Trophoblast cell (in vitro differentiated cells and primary cell): ENCODE measurements at places on chromosomes 7 and 10.

- DNase-seq = no peak
Measured at GRCh38 chr7:3094701-3095445, 51.2 kb upstream of the CARD11 start.

DNA sequence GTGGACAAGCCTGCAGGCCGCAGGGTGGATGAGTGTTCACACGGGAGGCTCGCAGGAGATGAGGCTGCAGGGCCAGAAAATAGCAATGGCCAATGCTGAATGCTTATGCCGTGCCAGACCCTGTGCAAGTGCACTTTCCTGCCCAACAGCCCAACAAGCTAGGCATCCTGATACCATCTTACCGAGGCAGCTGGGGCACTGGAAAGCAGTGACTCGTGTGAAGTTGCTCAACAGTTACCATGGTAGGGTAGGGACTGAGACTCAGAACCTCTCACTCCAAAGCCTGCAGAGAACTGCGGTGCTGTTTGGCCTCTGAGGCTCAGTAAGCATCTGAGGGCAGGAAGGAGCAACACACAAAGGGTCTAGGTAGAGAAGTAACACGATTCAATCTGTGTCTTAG, 43.7 kb downstream of the JAZF1 start:
- DNase-seq = no peak

DNA sequence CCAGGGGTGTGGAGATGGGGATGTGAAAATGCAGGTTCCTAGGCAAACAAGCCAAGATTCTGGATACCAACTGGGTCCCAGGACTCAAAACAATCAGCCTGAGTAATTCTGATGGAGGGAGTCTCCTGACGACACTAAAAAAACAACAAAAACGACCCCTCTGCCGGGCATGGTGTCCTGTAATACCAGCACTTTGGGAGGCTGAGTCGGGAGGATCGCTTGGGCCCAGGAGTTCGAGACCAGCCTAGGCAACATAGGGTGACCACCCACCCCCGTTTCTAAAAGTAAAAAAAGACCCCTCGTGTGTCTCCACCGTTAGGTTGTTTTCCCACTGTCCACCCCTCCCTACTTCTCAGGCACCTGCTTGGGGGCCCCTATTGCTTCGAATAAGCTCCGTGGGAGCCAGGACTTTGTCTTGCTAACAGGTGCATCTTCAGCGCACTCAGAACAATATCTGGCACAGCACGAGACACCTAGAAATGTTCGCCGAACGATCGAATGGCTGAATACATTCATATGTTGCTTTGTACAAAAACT, 743 bp upstream of the NRF1 start:
- no peak for DNase-seq

GRCh38 chr10:26739071-26739631, 41.6 kb downstream of the PDSS1 start:
- no peak for DNase-seq

- peak; percentile 9 for DNase-seq
Measured at GRCh38 chr10:88500656-88501055, 82.5 kb downstream of the RNLS start.

- DNase-seq = no peak
Measured at GRCh38 chr7:65509368-65510186, 135.9 kb downstream of the ZNF92 start.

- DNase-seq = no peak
Measured at GRCh38 chr7:90931986-90932916, 332.0 kb upstream of the FZD1 start.

DNA sequence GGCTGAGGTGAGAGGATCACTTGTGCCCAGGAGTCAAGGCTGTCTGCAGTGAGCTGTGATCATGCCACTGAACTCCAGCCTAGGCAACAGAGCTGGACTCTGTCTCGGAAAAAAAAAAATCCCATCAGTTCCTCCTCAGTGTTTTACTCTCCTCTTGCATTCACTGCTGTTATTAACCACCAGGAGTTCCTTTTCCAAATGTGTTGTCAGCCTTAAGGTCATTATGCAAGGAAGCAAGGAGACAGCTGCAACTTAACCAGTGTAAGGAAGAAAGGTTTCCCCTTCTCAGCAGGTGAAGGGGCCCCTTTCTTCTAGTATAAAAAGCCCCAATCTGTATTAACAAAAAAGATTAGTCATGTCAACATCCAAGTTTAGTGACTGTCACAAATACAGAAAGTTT, 86.6 kb upstream of the LEP start:
- no peak for DNase-seq

GRCh38 chr7:76354981-76355730, 3.6 kb downstream of the YWHAG start:
- DNase-seq = no peak

- DNase-seq = no peak
Measured at GRCh38 chr10:123897146-123897545, 5.5 kb upstream of the CPXM2 start.

- DNase-seq = no peak
Measured at GRCh38 chr7:36185756-36186155, 32.7 kb downstream of the EEPD1 start.

GRCh38 chr10:63208986-63209385, 75.9 kb downstream of the NRBF2 start:
- no peak for DNase-seq

- no peak for DNase-seq
Measured at GRCh38 chr7:157889480-157889879, 552.7 kb downstream of the DNAJB6 start.

- no peak for DNase-seq
Measured at GRCh38 chr7:87226495-87226894, 7.0 kb upstream of the TMEM243 start.

DNA sequence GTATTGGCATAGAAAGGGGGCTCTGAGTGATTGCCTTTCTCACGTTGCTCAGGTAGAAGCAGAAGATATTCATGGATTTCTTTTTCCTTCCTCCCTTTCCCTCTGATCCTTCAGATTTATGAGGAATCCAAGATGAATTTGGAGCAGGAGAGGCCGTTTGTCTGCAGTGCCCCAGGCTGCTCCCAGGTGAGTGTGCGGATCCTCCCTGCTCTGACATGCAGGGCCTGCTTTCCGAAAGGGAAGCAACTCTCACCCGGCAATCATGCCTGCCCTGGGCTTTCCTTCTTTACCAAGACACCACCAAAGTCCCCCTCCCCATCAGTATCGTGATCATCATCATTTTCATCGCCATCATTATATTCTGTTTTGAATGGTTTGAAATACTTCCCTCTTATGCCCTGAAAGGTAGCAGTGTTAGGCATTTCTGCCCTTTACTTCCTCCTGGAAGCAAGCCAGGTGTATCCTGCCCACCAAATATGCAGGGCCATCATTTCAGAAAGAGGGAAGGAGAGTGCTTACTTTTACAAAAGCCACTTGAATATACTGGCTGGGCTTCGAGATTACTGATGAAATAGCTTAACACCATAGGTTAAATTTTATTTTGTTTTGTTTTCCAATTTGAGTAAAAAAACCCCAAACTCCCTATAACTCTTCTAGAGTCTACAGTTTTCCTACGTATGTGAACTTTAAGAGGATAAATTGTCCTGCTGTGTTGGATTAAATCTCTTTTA, 75.9 kb downstream of the CREB5 start:
- DNase-seq = no peak

GRCh38 chr7:116177009-116177408, 33.3 kb upstream of the TES start:
- DNase-seq = peak; percentile 94

- DNase-seq = no peak
Measured at GRCh38 chr10:100912013-100912604, 654 bp upstream of the SLF2 start.

DNA sequence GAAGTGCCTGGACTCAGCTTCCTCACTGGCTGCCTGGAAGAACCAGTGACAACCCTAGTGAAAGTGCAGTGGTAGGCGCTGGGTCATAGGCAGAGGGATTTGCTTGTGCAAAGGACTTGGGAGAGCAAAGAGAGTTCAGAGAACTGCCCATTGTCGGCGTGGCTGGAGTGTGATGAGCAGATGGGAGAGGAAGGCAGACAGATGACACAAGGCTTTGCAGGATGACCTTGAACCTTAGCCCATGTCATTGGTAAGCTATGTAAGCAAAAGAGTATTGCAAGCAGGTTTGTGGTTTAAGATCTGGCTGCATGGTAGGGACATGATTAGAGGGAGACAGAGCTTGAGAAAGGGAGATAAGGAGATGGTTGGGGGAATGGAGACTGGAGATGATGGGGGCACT, 35.3 kb upstream of the NOBOX start:
- DNase-seq = no peak

GRCh38 chr7:155992538-155992937, 180.3 kb upstream of the SHH start:
- DNase-seq = no peak

- DNase-seq = no peak
Measured at GRCh38 chr7:981793-982510, 1.0 kb upstream of the CYP2W1 start.

DNA sequence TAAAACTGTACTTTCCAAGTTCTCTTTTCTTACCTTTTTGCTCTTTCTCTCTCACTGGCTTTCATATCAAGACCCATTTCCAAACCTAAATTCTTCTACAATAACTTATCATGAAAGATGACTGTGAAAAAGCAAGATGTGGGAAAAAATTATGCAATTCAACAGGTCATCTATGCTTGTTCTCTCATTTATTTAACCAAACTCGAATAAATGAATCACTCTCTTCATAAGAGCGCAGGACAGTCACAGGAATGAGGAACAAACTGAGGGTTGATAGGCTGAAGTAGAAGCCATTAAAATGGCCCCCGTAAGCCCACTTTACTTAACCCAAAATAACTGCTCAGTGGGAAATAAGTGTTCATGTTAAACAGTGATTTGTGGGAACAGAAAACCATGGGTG, 1289.7 kb upstream of the SORCS1 start:
- DNase-seq = no peak

- no peak for DNase-seq
Measured at GRCh38 chr10:86659161-86659691, 4.9 kb downstream of the OPN4 start.

DNA sequence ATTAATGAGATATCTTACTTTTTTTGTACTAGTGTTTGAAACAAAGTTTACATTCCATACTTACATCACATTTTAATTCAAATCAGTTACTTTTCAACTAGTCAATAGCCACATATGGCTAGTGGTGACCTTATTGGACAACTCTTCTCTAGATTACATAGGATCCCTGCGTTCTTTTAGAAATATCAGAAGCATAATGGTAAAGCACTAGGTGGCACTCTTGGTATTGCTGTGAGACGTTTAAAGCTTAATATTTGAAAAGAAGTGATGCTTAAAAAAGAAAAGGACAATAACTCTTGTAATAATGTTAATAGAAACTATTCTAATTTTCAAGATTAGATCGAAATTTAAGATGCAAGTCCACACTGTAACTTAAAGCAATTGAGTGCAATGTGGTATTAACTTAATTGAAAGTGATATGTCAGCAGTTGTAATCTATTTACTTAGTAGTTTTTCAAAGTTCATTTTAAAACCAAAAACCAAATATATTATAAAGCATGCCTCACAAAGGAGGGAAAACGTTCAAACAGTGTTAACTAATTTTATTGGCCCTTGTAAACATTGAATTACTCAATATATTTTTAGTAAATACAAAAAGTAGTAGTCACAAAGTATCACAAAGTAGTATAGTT, 339.1 kb downstream of the ATRNL1 start:
- DNase-seq = no peak

DNA sequence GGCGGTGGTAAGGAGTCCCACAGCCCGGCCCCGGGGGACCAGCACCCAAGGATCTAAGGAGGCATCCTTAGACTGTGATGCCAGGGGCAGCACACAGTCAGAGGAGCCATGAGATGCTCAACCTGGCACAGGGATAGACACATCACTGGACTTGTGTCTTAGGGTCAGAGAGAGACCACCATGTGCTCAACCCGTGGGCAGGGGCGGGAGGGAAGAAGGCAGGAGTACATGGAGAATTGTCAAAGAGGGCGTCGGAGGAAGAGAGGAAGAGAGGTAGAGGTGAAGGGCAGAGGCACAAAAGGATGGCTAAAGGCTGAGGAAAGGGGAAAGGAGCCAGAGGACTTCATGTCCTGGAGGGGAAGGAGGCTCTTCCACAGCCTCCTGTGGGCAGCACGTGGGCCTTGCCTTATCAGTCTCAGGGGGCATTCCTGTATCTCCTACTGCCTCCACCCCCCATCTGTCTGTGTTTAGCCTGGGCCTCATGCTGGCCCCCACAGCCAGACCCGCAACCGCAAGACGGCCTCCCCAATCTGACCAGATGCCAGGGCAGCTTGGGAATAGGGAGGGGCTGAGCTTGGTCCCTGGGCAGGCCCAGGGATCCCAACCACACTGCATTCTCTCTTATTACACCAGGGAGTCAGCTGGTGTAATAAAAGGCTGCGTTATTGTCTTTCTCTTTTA, 2.2 kb downstream of the ADCY1 start:
- no peak for DNase-seq

DNA sequence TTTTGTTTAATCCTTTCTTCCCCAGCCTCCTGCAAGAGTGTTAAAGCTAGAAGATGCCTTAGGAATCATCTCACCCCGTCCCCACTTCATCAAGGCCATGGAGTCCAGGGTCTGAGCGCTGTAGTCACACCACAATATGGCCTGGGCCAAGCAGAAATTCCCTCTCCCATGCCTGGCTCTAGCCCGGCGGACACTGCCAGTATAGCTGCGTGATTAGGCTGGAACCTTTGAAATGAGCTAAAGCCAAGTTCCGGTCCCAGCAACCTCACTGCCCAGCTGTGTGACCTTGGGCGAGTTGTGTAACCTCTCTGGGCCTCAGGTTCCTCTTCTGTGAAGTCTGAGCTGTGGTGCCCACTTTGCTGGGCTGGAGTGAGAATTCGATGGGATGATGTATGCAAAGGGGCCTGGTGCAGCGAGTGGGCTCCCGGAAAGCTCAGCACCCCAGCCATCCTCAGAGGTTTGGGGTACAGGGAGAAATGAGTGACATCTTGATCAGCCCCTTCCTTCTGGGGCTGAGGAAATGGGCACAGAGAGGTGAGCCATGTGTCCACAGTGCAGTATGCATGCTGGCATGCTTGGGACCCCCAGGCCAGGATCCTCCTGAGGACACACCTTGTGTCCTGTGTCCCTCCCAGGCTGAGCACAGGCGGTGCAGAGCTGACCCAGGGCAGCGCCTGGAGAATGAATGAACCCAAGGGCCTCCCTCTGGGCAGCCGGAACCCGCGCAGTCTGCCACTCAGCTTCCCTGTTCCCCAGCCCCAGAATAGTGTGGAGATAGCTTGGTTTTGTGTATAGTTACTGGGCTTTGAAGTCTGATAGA, 118.6 kb downstream of the ZMIZ1 start:
- DNase-seq = no peak

- peak; percentile 26 for DNase-seq
Measured at GRCh38 chr7:22350466-22351328, 6.3 kb downstream of the RAPGEF5 start.

GRCh38 chr7:158563911-158564662, 23.5 kb downstream of the PTPRN2 start:
- no peak for DNase-seq

- no peak for DNase-seq
Measured at GRCh38 chr10:7412928-7413282, 2.1 kb upstream of the SFMBT2 start.

- no peak for DNase-seq
Measured at GRCh38 chr7:131895541-131896164, 339.2 kb upstream of the PODXL start.

- DNase-seq = no peak
Measured at GRCh38 chr7:76246804-76247389, 45.2 kb downstream of the SRRM3 start.

- DNase-seq = no peak
Measured at GRCh38 chr7:56121440-56121839, 5.2 kb upstream of the NUPR2 start.
